ENCODE measurements at places on chromosomes 7 and 10.

DNA sequence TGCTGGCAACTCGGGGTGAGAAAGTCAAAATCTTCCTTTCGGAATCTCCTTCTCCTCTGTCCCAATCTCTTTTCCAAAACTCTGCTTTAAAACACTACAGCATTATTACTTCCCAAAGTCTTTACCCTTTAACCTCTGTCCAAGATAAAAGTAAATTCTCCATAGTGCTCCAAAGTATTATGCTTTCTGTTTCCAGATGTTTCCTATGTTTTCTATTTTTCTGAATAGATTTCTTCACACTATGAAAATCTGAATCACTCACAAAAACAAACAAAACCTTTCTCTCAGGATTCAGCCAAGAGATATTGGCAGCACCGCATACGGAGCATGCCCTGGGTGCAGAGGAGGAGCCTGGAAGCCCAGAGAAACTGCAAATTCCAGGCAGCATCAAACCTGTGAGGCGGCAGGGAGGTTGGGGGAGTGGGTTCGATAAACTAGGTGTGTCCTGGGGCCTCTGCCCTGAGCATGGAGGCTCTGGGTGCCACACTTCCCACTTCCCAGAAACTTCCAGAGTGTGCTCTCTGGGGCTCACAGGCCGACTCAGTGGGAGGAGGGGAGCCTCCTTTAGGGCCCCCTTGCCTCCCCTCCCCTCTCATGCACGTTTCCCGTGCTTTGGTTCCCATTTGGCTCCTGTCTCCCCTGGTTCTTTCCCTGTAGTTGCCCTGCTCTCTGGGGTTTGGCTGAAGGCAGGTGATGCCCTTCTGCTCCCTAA is 35.6 kb downstream of the VIPR2 start:
- no peak for DNase-seq

GRCh38 chr10:70599791-70600190 is 2.8 kb downstream of the PRF1 start:
- DNase-seq = no peak

DNA sequence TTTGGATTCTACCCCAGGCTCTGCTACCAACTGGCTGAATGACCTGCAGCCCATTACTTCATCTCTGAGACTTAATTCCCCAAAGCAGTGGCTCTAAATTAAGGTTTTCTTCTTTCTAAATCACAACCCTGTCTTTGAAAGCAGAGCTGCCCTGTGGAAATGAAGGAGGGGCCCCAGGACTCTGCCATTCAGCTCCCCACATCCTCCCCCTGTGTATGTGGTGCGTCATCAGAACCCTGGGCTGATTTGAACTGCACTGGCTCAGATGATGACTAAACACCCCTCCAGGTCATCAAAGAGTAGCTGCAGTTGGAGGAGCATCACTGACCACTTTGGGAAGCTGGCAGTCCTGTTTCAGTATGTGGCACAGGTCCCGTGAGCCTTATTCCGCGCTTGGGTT is 46.6 kb downstream of the BPGM start:
- DNase-seq = peak; percentile 97

DNA sequence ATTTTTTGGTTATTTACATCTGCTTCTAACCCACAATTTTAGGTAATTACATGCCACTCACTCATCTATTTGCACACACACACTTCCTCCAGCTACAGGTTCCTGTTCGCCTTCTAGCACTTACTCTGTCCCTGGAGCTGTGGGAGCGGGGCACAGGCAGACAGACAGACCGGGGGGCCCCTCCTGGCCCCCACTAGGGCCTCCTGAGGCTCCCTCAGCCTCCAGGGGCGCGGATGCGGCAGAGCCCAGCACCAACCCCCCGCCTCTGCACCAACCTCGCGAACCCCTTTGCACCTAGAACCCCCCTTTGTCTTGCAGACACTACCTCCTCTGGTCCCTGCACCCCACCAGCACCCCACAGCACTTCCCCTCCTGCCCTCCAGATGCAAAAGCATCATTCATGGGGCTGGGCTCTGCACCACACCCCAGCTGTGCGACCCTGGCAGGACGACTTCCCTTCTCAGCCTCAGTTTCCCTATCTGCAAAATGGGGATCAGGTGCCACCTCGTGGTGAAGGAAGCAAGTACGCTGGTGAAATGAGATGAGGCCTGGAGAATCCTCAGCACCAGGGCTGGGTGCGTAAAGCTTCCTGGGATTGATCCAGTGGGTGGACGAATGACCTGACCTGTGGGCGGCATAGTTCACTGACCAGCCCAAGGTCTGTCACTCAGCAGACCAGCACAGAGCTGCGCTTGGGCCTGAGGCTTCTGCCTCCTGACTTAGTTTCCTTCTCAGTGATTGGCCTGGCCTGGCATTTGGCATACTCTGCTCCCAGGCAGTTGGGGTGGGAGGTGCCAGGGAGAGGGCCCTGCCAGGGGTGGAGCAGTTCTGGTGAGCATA is 37.9 kb downstream of the ELFN1 start:
- no peak for DNase-seq

GRCh38 chr10:18359812-18360211 is 219.6 kb downstream of the CACNB2 start:
- no peak for DNase-seq

GRCh38 chr7:140889645-140890044 is 35.1 kb downstream of the BRAF start:
- no peak for DNase-seq

DNA sequence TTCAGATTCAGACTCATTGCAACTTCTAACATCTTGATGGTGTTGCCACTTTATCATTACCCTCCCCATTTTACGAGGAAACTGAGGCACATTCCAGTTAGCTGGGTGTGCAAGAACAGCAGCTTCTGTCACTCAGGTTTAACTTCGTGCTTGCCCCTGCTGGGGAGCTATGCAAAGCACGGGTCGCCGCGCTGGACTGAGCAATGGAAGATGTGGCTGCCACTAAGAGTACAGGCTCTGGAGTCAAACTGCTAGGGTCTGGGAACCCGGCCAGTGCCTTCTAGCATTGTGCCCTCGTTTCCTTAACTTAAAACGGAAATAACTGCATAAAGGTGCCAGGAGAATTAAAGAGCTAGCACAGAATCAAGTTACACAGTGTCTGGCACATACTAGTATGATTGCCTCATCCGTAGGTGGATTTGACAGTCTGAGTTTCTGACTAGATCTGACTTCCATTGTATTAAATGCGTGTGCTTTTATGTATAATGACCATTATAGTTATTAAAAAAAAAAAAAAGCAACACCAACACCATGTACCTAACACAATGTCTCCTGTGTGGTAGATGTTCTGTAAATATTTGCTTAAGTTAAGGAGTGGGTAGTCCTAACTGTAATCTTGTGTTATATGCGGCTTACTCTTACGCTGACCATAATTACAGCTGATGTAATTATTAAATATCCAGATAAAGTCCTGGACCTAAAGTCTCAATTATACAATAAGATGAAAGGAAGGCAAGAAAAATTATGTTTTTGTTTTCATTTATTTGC is 842 bp downstream of the ZNF22 start:
- peak; percentile 46 for DNase-seq

GRCh38 chr10:124446830-124447750 is 2.7 kb downstream of the NKX1-2 start:
- DNase-seq = no peak

DNA sequence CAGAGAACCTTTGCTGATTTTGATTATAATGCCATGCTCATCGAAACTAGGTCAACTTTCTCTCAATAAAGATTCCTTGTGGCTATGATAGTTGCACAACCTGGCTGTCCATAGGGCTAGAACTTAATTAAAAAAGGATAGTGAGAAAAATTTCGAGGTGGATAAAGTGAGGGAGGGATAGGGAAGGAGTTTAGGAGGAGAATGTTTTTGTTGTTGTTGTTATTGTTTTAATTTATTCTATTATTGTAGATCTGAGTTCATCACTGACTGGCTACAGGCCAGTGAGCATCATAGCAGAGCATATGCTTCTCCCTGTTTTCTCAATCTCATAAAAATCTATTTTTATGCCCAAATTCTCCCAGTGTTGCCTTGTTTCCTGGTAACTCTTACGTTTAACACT is 688.7 kb upstream of the GRM3 start:
- no peak for DNase-seq

DNA sequence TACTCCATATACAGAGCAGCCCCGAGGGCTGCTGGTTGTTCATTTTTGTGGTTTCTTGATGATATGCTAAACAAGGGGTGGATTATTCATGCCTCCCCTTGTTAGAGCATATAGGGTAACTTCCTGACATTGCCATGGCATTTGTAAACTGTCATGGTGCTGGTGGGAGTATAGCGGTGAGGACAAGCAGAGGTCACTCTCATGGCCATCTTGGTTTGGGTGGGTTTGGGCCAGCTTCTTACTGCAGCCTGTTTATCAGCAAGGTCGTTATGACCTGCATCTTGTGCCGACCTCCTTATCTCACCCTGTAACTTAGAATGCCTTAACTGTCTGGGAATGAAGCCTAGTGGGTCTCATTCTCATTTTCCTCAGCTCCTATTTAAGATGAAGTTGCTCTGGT is 31.3 kb downstream of the GNAT3 start:
- no peak for DNase-seq

- DNase-seq = no peak
Observed at GRCh38 chr7:157900556-157900955, 563.8 kb downstream of the DNAJB6 start.

DNA sequence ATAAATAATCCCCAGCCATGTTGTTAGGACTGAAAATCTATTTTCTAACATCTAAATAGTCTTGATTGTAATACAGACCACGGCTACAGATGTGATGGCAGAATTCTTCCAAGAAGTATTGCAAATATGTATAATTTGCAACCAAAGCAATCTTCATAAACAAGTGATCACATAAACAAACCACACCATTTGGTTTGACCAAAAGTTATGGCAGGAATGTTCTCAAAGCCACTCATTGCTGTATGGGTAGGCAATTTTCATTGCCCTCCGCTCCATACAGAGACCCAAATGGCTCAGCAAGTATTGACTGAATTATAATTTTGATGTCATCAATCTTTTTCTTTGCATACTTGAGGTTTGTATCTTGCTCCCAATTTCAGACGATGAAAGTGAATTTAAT is 19.0 kb upstream of the RHOBTB1 start:
- no peak for DNase-seq

GRCh38 chr10:17643339-17643754 is 604 bp upstream of the STAM start:
- peak; percentile 84 for DNase-seq

DNA sequence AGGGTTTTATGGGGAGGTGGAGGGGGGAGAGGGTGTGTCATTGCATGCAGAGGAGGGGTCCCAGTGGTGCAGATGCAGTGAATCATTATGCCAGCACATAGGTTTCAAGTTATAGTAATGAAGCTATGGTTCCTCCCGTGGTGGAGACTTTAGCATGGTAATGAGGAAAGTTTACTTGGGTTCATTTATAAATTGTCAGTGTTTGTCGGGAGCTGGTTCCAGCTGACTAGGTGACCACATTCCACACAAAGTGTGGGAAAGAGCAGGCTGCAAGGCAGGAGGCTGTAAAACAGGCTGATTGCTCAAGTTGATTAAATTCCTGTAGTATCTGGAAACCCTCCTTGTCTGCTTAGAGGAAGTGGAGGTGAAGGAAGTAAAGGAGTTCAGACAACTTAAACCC is 78.9 kb downstream of the SRI start:
- DNase-seq = no peak

GRCh38 chr10:124048371-124049290 is 44.8 kb downstream of the CHST15 start:
- no peak for DNase-seq

GRCh38 chr7:148060724-148061123 is 529.8 kb upstream of the C7orf33 start:
- DNase-seq = no peak

DNA sequence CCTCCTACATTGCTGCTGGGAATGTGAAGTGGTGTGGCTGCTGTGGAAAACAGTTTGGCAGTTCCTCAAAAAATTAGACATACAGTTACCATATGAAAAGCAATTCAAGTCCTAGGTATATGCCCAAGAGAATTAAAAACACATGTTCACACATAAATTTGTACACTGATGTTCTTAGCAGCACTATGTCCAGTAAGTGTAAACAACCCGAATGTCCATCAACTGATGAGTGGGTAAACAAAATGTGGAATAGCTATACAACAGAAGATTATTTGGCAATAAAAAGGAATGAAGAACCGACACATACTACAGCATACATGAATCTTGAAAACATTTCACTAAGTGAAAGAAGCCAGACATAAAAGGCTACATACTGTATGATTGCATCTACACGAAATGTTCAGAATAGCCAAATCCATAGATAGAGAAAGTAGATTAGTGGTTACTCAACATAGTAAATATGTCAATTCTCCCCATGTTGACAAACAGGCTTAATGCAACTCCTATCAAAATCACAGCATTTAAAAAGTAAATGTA is 17.2 kb downstream of the CEP41 start:
- no peak for DNase-seq
